HFFc6 (cell line): ENCODE measurements at places on chromosomes 12 and 14. TPM values are rescaled to one million over a fixed set of nuclear protein-coding genes. Genes with fewer than 3 reads are reported as not detected.
A peak's percentile ranks its signal among the peaks of the same experiment; 100 is the strongest.

GRCh38 chr14:79552778-79553177, 658.5 kb downstream of the DIO2 start:
- H3K27ac ChIP-seq = no peak overlapping the region
- no peak for DNase-seq
- peaks cover 7% of the 10 kb centered on the region; the same call in 1 of the 2 replicates for H3K36me3 ChIP-seq
- no peak overlapping the region for H3K4me3 ChIP-seq

DNA sequence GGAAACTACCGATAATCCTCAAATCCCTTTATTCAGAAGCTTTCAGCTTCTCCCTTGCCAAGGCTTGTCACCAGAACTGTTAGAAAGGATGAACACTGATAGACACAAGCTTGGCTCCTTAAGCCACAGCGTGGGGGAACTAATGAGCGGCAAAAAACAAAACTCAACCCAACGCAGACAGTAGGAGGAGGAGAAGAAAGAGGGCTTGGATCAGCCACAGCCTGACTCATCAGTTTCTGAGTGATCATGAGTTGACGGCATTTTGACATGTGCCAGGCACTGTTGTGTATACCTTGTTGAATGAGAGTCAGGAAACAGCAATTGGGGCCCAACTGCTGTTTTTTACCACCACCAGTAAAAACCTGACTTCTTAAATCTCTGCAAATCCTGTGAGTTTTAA, 23.7 kb downstream of the PLXNC1 start:
- no peak overlapping the region; the same call in 1 of the 2 replicates for H3K27ac ChIP-seq
- H3K4me1 ChIP-seq = peaks cover 50% of the 10 kb centered on the region
- DNase-seq = no peak
- no peak overlapping the region for H3K4me3 ChIP-seq
- H3K36me3 ChIP-seq = no peaks in the 10 kb centered on the region; the same call in 1 of the 2 replicates
- peaks cover 20% of the 10 kb centered on the region for H3K27me3 ChIP-seq

DNA sequence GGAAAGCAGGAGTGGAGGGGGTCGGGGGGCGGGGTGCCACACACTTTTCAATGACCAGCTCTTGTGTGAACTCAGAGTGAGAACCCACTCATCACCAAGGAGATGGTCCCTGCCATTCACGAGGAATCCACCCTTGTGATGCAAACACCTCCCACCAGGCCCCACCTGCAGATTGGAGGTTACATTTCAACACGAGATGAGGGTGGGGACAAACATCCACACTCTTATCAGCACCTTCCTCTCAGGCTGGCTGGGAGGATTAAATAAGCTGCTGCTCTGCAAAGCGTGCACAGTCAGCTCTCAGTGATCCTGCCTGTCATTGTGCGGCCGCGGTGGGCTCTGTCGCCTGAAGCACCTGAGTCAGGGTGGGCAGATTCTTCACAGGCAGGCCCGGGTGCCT, 39.7 kb downstream of the AACS start:
- H3K4me3 ChIP-seq = no peak overlapping the region
- H3K27ac ChIP-seq = no peak overlapping the region
- no peaks in the 10 kb centered on the region; the same call in 1 of the 2 replicates for H3K27me3 ChIP-seq
- no peaks in the 10 kb centered on the region for H3K4me1 ChIP-seq
- no peak for DNase-seq
- H3K36me3 ChIP-seq = peaks cover 18% of the 10 kb centered on the region

GRCh38 chr12:80195074-80195726, 95.9 kb downstream of the OTOGL start:
- peaks cover 40% of the 10 kb centered on the region for H3K4me1 ChIP-seq
- H3K36me3 ChIP-seq = no peaks in the 10 kb centered on the region
- H3K27ac ChIP-seq = no peak overlapping the region
- H3K4me3 ChIP-seq = no peak overlapping the region
- DNase-seq = peak; percentile 62

DNA sequence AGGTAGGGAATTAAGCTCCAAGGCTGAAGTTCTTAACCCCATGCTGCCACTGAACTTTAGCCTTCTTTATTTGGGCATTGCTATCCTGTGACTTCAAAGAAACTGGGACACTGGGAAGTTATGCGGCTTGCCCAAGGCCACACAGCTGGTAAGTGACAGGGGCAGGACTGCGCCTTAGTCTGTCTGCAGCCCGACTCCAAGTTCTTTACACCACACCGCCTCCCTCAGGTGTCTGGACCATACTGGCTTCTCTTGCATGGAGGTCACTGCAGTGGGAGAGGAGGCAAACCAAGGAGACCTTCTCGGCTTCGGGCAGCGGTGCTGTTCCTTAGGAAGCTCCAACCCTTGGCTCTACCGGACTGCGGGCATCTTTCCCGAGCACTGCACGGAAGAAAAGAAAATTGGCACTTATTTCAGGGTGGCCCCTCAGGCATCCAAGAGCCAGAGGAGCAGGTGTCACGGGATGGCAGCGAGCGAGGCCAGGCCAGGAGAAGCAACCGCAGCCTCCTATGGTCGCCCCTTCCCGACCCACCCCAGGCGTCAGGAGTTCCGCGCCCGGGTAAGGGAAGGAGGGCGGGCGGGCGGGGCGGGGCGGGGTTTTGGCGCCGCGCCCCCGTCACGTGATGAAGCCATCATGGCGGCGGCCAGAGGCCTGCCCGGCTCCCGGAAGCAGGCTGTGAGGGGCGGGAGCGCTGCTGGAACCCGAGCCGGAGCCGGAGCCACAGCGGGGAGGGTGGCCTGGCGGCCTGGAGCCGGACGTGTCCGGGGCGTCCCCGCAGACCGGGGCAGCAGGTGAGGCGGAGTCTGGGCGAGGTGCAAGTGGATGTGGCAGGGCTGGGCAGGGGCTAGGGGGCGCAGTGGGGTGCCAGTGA, 16.4 kb upstream of the ESPL1 start:
- peaks cover 25% of the 10 kb centered on the region for H3K4me1 ChIP-seq
- H3K27ac ChIP-seq = peak overlapping the region; percentile 95
- peaks cover 22% of the 10 kb centered on the region for H3K36me3 ChIP-seq
- peak; percentile 56 for DNase-seq
- H3K4me3 ChIP-seq = peak overlapping the region; percentile 99

DNA sequence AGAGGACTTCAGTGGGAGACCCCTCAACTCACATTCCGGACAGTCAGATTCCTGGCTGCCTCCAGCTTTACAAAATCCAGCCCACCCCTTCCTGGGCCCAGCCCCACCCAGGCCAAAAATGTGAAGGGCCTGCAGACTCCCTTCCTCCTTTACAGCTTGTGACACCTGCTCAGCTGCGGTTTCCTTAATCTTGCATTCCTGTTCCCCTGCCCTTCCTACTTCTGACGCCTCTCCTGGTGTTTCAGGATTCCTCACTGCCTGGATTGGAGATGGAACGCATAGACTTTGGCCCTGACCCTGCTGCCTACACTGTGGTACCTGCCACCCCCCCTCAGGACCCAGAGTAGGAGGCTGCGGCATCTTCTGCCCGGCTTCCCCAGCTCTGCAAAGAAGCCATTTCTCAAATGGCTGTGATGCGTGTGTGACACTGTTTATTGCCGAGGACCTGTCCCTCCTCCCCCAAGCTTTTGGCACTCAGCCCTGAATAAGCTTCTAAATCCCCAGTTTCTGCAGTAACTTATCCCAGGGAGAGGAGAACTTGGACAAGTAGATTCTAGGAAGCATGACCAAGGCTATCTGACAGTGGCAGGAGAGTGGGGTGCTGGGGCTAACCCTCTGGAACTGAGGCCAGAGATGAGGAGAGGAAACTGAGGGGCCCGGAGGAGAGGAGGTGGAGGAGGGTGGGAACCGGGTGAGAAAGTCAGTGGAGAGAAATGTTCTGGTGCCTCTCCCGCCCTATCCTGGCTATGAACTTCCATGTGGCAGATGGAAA, 24.9 kb upstream of the BCDIN3D start:
- DNase-seq = no peak
- peaks cover 24% of the 10 kb centered on the region for H3K27me3 ChIP-seq
- H3K4me1 ChIP-seq = peaks cover 53% of the 10 kb centered on the region
- H3K36me3 ChIP-seq = no peaks in the 10 kb centered on the region
- H3K27ac ChIP-seq = no peak overlapping the region

DNA sequence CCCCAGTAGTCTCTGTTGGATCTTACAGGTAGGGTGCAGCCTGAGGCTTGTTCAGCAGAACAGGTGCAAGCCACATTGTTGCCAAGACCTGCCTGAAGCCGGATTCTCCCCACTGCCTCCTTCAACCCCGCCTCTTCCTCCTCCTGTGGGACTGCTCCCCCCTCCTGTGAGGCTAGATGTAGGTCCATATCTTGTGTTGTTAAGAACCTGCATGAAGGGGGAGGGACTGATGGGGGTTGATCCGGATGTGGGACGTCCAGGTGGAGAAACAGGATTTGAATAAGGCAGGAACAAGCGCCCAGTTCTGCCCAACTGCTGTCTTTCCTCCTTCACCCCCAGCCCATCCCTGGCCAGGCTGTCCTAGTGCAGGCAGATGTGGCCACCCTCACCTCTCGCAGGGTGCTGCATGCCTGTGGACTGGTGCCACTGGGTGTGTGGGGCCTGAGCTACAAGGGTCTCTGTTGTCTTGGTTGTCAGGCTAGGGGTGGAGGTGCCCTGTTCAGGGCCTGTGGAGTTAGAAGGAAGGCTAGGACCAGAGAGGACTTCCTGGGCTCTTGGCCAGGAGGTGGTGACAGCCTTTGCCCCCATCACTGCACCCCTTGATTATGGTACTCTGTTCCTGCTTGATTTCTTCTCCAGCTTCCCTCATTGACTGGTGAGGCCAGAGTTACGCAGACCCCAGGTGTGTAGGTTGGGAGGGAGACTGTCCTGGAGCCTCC, 1.4 kb downstream of the NR4A1 start:
- no peak for DNase-seq
- peaks cover 39% of the 10 kb centered on the region for H3K4me1 ChIP-seq
- peak overlapping the region; percentile 95 for H3K27ac ChIP-seq
- peaks cover 36% of the 10 kb centered on the region for H3K27me3 ChIP-seq

DNA sequence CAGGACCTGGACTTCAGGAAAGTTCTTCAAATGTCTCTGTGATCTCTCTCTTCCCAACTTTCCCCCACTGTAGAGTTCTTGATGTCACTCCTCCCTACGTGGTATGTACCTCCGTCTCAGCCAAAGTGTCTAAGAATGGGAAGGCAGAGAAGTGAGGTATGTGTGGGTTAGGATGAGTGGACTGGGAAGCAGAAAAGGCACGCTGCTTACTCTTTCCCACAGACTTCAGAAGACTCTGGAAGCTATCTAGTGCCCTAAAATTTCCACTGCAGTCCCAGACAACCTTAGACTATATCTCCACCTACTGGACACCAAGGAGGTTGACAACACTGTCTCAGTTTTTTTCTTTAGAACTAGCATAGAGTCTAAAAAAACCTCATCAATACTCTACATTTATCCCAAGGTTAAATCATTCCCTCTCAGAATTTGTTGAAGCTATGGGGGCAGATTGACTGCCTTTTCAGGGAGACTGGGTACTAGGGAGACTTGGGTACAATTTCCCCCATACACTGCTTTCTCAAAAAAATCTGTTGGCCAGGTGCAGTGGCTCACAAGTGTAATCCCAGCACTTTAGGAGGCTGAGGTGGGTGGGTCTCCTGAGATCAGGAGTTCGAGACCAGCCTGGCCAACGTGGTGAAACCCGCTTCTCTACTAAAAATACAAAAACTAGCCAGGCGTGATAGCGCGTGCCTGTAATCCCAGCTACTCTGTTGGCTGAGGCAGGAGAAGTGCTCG, 20.6 kb upstream of the ITGA5 start:
- peaks cover 3% of the 10 kb centered on the region for H3K27me3 ChIP-seq
- peak; percentile 76 for DNase-seq
- no peaks in the 10 kb centered on the region for H3K36me3 ChIP-seq
- peaks cover 27% of the 10 kb centered on the region for H3K4me1 ChIP-seq
- H3K4me3 ChIP-seq = no peak overlapping the region

The NKX2-8 gene
- total RNA-seq = not detected in 3 replicates

The KRT78 gene
- total RNA-seq = not detected in 3 replicates

The GSC gene
- not detected in 3 replicates for total RNA-seq

The KRT80 gene
- 2.3 and 3.2 TPM in 2 replicates for total RNA-seq
